Stimulated activated CD4-positive, alpha-beta T cell treated with anti-CD3 and anti-CD28 coated beads, TNF-alpha, amount 100 ng/mL, for 24 hours (primary cell): ENCODE measurements at places on chromosomes 3 and 15.

DNA sequence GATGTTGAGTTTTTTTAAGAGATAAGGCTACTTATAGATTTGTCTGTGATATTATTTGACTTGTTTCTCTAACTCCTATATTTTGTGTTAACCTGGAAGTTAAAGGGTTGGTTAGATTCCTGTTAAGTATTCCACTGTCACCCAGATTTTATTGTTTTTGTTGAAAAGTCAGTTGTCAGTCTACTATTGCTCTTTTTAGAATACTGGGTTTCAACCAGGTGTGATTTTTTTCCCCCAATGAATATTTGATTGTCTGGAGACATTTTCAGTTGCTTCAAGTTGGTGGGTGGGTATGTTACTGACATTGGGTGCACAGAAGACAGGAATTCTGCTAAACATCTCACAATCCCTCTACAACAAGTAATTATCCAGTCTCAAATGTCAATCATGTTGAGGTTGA lies 43.8 kb upstream of the GPR149 start:
- DNase-seq: no peak

GRCh38 chr15:31326875-31327668 lies 437 bp downstream of the KLF13 start:
- DNase-seq: peak; percentile 63

- DNase-seq: no peak
These were observed 53.0 kb upstream of the PCSK6 start for GRCh38 chr15:101542306-101543025.

DNA sequence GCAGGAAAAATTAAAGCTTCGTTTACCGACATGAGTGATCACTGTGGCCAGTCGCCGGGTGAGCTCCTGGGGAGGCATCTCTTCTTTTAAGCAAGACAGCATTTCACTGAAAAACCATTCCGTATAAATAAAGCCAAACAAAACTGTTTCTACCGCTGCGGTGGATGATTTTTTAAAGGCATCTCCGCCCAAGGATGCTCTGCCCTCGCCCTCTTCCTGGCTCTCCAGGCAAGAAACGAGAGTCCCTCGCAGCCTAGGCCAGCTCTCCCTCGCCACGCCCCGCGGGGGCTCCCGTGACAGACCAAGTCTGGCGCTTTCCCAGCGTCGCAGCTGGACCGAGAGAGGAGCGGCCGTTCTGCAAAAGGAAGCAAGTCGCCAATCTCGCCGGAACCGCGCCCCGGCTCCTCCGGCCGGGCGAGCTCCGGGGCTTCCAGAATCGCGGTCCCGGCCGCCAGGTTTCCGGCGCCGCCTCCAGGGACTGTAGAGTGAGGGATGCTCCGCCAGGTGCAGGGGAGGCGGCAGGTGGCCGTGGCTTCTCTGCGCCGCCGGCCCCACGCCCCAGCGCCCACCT lies 458 bp downstream of the MCF2L2 start:
- DNase-seq: peak; percentile 32

DNA sequence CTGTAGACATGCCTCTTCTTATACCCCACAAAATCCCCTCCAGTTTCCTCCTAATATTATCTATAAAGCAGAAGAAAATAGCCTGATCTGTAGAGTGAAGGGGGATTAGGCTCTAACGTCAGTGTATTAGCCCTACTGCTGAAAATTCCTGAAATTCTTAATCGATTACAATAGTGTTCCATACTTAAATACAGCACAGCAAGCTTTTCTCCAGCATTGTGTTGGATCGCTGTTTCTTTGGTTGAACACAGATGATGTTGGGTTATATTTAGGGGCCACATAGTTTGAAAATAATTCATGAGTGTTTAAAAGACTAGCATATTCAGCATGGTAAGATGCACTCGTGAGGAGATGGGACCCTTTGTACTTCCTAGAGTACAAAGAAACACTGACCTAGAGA lies 52.5 kb downstream of the PIAS1 start:
- no peak for DNase-seq

- no peak for DNase-seq
These were observed 25.9 kb downstream of the LTF start for GRCh38 chr3:46438831-46439230.

DNA sequence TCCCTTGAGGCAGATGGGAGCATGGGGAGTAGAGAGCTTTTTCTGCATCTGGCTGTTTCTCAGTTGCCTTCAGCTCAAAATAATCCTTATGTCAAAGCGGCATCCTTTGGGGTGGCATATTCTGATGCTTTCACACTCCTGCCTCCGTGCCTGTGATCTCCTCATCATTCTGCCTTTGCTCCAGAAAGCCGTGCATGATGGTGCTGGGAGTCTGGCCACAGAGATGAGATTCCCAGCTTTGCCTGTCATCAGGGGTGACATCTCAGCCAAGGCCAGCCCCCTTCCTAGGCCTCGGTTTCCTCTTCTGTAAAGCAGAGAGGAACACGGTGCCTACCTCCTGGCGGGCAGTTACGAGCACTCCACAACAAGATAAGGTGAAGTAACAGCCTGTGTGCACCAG lies 96.3 kb upstream of the ALDH1A3 start:
- no peak for DNase-seq

DNA sequence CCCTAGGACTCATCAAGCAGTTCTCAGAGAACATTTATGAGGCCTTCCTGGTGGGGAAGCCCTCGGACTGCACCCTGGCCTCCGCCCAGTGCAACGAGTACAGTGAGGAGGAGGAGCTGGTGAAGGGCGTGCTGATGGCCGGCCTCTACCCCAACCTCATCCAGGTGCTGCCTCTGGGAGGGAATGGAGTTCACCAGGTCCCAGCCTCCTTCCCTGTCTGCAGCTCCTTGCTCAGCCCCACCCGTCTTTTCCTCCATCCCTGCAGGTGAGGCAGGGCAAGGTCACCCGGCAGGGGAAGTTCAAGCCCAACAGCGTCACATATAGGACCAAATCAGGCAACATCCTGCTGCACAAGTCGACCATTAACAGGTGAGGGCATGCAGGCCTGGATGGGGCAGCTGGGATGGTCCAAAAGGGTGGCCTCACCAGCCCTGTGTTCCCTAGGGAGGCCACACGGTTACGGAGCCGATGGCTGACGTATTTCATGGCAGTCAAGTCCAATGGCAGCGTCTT lies 46.3 kb downstream of the DHX30 start:
- DNase-seq: no peak

GRCh38 chr3:32757618-32758374 lies 60.0 kb upstream of the TRIM71 start:
- no peak for DNase-seq

DNA sequence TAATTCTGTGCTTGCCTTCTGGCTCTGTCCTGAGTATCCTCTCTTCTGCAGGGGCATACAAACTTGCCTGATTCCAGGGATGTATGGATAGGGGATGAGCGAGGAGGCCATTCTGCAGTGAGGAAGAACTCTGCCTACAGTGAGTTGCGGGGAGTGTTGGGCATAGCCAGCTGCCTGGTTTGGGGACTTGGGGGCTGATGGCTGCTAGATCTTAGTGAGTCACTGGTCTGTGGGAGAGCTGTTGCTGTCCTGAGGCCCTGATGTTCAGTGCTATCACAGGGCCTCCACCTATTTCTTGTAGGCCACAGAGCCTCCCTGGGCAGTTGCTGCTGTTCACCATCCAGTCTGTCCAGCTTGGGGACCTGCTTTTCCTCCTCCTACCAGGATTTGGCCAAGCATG lies 20.3 kb downstream of the CDAN1 start:
- no peak for DNase-seq

DNA sequence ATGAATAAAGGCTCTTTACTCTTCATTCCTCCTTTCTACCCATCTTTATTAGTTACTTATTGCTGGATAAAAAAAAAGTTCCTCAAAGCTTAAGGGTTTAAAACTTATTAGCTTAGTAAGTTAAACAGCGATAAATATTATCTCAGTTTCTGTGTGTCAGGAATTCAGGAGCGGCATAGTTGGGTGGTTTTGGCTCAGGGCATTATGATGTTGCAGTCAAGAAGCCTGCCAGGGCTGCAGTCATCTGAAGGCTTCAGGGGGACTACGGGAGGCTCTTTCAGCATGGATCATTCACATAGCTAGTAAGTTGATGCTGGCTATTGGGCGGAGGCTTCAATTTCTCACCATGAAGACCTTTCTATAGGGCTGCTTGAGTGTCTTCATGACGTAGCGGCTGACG lies 1.9 kb upstream of the DLG1 start:
- no peak for DNase-seq

GRCh38 chr3:113034011-113034410 lies 43.2 kb downstream of the GTPBP8 start:
- DNase-seq: no peak

- no peak for DNase-seq
These were observed 5.7 kb upstream of the CAV3 start for GRCh38 chr3:8727605-8728512.

DNA sequence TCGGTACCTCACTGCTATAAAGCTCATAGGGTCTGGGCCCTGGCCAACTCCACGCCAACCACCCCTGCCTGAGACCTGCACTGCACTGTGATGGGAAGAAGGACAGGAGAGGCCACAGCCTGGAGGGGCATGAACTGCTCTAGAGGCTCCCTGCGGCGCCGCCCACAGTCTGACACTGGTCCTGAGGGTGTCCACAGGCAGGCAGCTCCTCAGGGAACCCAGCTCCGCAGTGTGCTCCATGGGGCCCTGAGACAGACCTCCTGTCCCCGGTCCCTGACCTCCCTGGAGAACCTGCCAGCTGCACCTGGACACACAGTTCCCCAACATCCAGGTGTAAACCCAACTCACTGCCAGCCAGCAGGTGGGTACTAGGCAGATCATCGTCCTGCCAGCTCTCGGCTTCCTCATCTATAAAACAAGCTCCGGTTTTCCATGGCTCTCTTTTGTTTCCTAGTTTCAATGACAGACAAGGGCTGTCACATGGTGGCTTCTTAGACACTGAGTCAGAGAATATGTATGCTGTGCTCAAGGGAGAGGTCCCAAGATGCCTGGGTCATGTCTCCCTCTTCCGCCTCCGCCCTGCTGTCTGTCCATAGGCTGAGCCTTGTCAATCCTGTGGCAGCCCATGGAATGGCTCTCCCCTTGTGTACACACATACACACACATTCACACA lies 5.1 kb upstream of the HAPLN3 start:
- DNase-seq: no peak

DNA sequence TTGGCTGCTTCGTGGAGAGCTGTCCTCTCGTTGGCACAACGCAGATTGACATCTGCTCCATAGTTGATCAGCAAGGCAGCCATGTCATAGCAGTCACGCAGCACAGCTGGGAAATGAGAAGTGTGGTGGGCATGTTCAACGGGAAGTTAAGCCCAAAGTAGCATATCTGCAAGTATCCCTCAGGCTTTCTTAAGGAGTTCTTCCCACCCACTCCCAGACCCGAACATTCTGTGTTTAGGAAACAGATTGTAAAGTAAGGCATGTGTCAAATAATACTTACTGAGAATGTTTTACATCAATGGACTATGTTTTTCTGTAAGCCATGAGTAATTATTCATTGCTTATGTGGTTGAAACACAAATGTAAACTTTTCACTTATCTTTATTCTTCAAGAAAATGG lies 9.2 kb downstream of the ASB14 start:
- no peak for DNase-seq

GRCh38 chr3:64798316-64798715 lies 110.5 kb upstream of the ADAMTS9 start:
- no peak for DNase-seq

DNA sequence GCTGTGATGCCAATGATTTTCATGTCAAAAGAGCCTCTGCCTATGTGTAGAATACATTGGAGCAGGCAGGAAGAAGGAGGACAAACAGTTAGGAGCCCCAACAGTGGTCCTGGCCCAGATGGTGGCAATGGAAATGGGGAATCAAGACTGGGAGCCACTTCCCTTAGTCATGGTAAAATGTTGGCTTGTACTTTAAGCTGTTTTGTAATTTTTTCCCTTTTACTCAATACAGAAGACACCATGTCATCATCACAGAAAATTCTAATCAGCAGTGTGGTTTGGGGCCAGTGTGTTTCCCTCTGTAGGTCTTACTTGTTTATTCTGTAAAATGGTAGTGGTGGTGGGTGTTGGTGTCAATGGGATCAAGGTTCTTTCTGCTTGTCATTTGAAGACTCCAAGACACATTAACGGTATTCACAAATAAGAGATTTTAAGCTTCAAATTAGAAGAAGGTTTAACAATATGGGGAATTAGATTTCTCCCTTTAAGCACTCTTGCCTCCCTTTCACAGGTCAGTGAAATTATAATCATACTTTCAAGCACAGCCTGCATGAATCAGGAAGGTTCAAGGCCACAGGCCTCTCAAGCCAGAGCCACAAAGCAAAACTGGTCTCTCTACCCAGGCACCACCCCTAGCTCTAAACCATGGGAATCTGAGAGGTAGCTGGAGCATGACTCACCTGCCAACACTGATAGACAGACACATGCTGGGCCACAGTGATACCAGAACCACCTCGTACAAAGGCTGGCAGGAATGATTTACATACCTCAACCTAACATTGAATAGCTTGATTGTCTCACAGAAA lies 24.9 kb downstream of the SIAH2 start:
- DNase-seq: peak; percentile 37

DNA sequence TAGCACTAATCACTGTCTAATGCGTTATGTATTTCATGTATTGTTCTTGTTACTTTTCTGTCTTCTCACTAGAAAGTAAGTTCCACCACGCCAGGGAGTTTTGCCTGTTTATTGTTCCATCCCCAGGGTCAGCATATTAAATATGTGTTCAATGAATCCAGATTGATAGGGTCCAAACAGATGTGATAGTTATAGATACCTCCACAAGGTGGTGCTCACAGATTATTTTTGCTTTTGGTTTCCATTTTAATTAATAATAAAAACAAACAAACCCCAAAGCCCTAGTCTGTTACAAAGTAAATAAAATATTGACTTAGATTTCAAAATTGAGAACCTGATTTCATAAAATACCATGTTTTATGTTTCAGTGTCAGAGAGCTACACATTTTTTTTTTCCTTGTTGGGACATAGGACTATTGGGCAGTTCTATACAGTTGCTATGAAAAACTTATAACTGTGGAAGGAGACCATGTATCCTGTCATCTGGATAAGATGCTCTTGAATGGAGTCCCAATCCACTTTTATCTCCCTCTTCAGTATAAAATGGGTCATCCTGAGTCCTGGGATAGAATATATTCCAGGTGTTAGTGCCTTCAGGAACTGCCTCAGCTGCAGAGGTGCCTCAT lies 12.4 kb downstream of the OTOL1 start:
- no peak for DNase-seq

- DNase-seq: no peak
These were observed 81.2 kb downstream of the ANP32A start for GRCh38 chr15:68739390-68740080.

DNA sequence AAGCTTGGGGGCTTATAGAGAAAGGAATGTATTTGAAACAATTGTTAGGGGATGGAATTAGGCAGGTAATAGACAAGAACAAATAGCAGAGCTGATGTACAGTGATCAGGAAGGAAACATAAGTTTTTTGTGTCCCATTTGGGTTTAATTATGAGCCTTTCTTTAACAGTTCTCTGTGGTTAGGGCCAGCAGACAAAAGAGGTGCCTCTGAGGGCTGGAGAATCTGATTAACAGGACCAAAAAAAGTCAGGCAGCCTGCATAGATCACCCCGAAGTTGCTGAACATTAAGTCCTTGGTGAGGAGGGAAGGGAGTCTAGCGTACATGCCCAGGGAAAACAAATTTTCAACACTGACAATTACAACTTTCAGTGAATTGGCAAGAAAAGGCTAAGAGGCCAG lies 88.6 kb upstream of the SPRED1 start:
- DNase-seq: no peak
